ENCODE measurements at places on chromosomes 13 and 19.

DNA sequence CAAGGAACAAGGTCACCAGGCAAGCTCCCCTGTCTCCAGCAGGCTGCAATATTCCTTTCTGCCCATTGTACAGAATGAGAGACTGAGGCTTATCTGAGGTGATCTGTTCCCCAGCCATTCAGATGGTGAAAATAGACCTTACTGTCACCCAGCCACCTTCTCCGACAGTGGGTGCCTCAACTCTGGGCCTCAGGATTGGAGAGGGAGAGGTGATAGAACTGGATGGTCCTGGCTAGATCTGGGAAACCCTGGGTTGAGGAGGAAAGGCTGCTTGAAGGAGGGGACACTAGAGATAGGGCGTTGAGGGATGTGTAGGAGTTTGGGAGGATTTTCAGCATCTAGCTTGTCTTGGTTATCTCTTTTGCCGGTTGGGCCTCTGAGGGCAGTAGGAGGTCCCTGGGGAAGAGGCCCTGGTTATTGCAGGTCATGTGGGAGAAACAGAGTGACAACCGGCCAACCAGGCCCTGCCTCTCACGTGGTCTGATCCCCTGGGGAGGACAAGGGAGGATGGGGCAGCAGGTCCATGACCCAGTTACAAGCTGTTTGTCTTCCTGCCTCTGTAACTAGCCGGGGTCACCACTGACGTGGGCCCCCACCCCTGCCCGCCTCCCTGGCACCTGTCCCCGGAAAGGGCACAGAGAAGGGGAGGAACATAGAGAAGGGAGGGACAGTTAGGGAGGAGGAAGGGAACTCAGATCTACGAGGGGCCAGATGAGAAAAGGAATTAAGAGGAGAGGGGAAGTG, 8.2 kb downstream of the NFIC start:
- DNase-seq = no peak

GRCh38 chr13:74784959-74785358, 650.8 kb upstream of the KLF12 start:
- DNase-seq = no peak

DNA sequence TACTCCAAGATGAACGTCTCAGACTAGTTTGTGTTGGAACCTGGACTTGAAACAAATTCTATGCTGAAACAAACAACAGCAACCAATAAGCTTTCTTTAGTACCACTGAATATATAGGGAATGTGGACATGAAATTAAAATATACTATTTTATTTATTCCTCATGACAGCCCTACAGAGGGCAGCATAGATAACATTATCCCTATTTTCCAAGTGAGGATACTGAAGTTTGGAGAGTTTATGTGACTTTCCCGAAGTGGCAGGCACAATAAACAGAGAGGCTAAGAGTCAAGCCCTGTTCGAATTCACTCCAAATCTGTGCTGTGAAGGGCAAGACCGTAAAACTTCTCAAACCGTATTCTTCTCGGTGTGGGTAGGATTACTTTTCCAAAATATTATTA, 509.9 kb upstream of the GPC6 start:
- no peak for DNase-seq

DNA sequence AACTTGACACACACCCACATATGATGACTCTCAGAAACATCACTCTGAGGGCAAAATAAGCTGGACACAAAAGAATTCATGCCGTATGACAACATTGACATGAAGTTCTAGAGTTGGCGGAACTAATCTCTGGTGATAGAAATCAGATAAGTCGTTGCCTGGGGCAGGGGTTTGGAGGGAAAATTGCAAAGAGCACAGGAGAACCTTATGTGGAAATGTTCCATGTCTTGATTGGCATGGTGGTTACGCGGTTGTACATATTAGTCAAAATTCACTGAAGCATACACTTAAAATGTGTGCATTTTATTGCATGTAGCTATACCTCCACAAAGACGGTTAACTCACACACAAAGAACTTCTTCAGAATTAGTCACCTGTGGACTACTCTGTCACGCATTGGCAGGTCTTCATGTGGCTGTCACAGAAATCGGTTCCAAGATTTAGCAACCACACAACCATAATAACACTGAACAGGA, 137.8 kb upstream of the GJB6 start:
- no peak for DNase-seq

DNA sequence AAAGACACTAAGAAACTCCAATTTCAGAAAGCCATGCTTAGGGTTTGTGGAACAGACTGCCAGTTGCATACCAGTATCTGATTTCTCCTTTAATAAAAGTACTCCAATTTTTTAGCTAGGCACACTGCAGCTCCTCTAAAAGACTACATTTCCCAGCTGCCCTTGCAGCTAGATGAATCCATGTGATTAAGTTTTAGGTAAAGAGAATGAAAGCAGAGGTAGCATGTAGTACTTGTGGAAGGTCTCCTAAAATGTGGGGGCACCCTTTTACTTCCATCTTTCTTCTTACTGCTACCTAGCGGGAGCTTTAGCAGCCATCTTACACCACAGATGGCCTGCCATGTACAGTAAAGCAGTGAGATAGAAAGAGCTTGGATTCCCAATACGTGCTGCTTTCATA, 33.0 kb upstream of the TSC22D1 start:
- no peak for DNase-seq

GRCh38 chr13:110942248-110942981, 27.5 kb upstream of the ANKRD10 start:
- no peak for DNase-seq

GRCh38 chr13:26847281-26847680, 86.7 kb upstream of the GPR12 start:
- no peak for DNase-seq

DNA sequence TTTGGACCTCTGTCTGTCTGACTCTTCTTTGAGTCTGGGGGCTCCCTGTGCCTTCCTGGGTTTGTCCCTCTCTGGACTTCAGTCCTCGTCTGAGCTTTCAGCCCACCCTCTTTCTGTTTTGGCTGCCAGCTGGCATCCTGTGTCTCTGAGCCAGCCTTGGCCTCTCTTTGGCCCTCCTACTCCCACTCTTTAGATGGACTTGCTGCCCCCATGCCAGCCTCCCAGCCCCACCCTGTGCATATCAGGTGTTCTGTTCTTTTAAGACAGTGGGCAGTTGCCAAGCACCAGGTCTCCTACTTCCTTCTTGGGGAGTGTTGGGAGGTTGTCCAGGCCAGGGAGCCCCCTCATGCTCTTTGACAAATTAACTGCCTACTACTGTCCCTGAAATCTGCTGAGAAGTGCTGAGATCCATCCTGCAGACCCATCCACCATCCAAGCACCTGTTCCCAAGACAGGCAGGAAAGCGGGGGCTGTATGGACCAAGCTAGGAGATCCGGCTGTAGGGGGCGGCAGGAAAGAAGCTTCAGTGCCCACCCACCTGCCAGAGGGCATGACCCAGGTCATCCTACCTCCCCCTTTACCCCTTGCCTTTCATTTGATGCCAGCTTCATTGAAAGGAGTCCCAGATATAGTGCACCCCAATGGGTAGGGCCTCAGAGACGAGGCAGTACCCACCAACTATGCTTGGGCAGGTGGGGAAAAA, 9.6 kb downstream of the CIC start:
- no peak for DNase-seq

- DNase-seq = no peak
Measured at GRCh38 chr13:43379738-43380137, 356.4 kb downstream of the DNAJC15 start.

- DNase-seq = no peak
Measured at GRCh38 chr13:29882076-29882475, 31.7 kb upstream of the UBL3 start.

GRCh38 chr19:13118424-13119193, 545 bp downstream of the NACC1 start:
- no peak for DNase-seq

DNA sequence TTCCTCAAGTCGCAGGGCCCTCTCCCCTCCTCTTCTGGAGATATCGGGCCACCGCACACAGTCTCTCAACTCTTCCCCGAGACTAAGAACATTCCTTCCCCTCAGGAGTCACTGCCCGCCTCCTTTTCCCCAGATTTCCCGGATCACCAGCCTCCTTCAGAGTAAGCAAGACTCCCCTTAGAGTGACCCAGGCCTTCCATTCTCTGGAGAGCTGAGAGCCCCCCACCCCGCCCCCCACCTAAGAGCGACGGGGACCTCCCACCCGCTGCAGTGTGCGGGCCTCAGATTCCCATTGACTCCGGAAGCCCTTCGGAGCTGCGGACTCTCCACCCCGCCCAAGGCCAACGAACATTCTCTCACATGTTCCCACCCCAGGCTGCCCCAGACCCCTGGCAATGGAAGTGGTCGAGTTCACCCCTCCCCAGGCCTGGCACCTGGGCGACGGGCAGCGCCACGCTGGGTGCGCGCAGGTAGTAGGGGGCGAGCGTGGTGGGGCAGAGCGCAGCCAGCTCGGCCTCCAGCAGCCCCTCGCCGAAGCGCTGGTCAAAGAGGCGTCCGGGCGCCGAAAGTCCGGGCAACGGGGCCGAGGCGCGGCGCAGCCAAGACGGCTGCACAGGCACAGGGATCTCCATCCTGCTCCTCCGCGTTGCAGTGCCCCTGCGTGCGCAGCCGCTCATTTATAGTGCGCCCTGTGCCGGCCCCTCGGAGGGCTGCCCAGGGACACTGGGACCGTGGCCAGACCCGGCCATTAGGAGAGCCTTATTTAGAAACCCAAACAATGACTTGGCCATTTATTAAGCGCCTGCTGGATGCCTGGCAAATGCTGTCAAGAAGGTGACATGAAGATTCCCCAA, at the start of gene HSPB6:
TSS of gene HSPB6 (minus strand) at position 653 of the 854 bp plus-strand sequence. CDS start at position 632, 21 bp downstream.
- DNase-seq = no peak

DNA sequence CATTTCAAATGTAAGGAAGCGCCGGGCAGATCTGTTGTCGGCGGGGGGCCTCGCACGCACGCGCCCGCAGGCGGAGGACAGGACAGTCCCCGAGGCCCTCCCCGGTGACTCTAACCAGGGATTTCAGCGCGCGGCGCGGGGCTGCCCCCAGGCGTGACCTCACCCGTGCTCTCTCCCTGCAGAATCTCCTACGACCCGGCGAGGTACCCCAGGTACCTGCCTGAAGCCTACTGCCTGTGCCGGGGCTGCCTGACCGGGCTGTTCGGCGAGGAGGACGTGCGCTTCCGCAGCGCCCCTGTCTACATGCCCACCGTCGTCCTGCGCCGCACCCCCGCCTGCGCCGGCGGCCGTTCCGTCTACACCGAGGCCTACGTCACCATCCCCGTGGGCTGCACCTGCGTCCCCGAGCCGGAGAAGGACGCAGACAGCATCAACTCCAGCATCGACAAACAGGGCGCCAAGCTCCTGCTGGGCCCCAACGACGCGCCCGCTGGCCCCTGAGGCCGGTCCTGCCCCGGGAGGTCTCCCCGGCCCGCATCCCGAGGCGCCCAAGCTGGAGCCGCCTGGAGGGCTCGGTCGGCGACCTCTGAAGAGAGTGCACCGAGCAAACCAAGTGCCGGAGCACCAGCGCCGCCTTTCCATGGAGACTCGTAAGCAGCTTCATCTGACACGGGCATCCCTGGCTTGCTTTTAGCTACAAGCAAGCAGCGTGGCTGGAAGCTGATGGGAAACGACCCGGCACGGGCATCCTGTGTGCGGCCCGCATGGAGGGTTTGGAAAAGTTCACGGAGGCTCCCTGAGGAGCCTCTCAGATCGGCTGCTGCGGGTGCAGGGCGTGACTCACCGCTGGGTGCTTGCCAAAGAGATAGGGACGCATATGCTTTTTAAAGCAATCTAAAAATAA, 18.2 kb downstream of the IL17D start:
- no peak for DNase-seq

DNA sequence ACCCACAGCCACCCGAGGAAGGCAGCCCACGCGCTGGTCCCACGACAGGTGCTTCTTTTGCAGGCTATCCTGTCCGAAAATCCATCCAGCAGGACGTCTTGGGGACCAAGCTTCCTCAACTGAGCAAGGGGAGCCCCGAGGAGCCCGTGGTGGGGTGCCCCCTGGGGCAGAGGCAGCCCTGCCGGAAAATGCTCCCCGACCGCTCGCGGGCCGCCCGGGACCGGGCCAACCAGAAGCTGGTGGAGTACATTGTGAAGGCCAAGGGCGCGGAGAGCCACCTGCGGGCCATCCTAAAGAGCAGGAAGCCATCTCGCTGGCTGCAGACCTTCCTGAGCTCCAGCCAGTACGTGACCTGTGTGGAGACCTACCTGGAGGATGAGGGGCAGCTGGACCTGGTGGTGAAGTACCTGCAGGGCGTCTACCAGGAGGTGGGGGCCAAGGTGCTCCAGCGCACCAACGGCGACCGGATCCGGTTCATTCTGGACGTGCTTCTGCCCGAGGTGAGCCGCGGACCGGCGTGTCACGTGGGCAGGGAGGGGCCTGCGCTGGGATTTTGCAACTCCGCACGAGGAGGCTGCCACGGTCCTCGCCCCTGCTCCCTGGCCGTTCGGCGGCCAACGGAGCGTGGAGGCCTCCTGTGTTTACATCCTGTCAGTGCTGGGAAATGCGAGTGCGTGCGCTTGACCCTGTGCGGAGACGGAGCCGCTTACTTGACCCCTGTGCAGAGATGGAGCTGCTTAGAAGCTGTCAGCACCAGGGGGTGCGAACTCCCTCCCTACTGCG, 12.9 kb upstream of the NDUFS7 start:
- no peak for DNase-seq

GRCh38 chr19:4112367-4112766, 11.6 kb downstream of the MAP2K2 start:
- no peak for DNase-seq

DNA sequence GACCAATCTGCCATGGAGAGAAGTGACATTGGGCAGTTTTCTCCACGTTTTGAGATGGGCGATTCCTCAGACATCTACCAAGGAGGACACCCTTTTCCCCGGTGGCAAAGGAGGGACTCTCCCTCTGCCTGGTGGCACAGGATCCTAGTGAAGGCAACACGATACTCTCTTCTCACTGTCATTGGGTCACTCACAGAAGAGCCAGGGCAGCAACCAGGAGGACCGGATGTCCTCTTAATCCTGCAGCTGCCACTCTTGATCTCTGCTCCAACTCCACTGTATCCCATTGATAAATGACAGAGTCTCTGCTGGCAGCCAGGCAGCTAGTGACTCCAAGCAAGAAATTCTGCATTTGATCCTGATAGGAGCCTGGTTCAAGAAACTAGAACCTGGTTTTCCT, 42.2 kb downstream of the COL4A2 start:
- no peak for DNase-seq

- peak; percentile 44 for DNase-seq
Measured at GRCh38 chr13:99307247-99307646, at the start of gene GPR183. Gene GPR183, minus strand, starts transcription at chr13:99307399. Its CDS starts 11,254 bp downstream, at chr13:99296145.

DNA sequence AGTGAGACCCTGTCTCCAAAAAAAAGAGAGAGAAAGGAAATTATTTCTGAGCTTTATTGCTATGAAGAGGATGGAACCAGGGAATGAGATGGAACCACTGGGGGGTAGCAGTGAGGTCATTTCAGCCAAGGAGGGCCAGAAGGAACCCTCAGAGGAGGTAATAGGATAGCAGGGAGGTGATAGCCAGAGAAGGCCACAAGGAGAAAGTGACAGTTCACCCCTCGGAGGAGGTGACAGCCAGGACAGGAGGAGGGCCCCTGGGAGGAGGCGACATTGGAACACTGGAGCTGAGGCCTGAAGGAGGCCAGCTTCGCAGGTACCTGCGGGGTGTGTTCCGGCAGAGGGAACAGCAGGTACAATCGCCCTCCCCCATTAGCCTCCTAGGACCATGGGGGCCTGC, 675 bp upstream of the PGPEP1 start:
- peak; percentile 9 for DNase-seq

GRCh38 chr13:98746968-98747367, 5.5 kb downstream of the SLC15A1 start:
- no peak for DNase-seq

GRCh38 chr13:48733739-48734335, 80.1 kb downstream of the CYSLTR2 start:
- no peak for DNase-seq

GRCh38 chr13:30196025-30196424, 111.3 kb downstream of the KATNAL1 start:
- DNase-seq = no peak

Data from KG1 (cell line).